ENCODE measurements at places on chromosomes 13 and 19. TPM values are rescaled to one million over a fixed set of nuclear protein-coding genes. Genes with fewer than 3 reads are reported as not detected.

DNA sequence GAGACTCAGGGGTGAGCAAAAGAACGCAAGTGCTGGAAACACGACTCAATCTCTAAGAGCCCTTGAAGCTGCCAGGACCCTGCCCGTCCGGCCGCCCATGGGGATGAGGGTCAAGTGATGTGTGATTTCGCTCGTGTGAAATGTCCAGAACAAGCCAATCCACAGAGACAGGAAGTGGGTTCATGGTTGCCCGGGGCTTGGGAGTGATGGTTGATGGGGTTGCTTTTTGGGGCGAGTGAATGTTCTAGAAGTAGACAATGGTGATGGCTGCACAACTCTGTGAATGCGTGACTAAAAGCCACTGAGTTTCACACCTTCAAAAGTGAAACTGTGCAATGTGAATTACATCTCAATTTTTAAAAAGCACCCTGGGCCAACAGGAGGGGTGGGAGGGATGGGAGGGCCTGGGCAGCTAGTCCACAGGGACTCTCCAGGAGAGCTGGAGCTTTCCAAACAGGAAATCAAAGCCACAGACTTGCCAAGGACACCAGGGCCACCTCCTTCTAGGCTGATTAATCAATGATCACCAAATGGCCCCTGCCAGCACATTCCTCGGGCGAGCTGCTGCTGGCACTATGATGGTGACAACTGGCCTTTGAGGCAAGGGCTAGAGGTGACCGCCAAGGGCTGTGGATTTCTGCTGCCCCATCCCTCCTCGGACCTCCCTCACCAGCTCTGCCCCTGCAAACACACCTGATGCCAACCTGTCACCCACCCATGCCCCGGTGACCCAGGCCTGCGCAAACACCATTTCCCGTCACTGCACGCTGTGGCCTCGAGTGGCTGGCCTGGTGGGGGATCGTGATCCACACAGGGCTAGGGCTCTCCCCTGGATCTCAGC is 14.0 kb downstream of the DPP9 start:
- no peak for DNase-seq

DNA sequence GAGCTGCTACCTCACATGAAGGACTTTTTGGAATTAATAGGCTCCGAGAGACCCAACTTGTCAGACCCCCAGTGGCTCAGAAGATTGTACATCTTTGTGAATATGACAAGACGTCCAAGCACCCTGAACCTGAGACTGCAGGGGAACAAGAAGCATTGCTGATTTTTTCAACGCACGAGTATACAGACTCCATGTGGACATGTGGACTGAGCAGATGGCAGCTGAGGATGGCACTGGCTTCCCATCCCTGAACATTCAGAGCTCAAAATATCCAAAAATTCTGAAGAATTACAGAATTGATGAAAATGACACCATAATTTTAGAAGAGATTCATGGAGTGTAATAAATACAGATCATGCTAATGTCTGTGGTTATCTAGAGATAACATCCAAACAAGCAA is 254.1 kb downstream of the MZT1 start:
- no peak for DNase-seq

- no peak for DNase-seq
These were observed 8.3 kb downstream of the PODNL1 start for GRCh38 chr19:13929956-13930355.

DNA sequence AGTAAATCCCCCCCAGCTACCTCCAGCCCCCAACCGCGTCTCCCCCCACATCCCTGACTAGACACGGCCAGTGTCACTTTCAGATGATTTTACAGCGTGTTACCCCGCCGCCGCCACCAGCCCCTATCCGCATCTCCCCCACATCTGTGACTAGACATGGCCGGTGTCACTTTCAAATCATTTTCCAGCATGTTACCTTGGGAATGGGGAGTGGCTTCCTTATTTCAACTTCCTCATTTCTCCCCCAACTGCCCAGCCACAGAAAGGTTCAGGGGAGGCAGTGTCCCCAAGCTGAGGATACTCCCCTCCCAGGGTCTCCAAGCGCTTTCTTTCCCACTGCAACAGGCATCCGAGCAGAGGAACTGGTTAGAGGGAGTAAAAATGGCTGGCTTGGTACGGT is 18.4 kb downstream of the ADGRL1 start:
- no peak for DNase-seq

DNA sequence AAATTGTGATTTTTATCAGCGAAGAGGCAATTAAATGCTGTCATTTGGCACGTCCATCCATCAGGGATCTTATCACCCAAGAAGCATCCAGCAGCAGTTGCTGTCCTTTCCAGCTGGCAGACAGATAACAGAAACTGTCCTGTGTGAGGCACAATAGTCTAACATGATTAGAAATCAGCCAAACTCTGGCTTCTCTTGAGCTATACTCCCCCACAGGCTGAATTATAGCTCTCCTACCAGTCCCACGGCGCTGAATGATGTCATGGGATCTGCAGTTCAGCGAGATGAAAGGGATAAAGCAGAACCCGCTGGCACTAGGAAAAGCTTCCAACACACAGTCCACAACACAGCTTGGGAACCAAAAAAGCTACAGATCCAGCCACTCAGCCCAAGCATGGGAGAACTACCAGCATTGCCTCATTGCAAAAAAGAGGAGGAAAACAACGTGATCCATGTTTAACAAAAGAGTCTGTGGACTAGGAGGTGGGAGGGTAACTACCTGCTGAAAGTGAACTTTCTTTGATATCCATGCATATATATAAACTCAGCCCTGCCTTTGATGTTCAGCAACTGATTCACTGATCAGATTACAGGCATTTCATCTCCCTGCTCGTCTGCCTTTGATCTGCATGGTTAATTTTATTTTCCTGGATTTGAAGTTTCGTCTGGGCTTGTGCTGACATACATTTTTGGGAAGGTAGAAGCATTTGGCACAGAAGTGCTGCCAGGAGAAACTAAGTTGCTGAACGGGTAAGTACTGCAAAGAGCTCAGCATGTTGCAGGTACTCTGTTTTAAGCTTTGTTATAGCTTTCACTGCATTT is at the start of gene TNFRSF19:
TSS of gene TNFRSF19 (plus strand) at position 314 of the 822 bp plus-strand sequence. CDS start 19,772 bp downstream, outside the sequence.
- DNase-seq: no peak

The ADAMTSL5 gene
- total RNA-seq: 1.8 TPM

The MISP3 gene
- 3.3 TPM for total RNA-seq

The DPF1 gene
- 7.2 TPM for total RNA-seq

All from H4 (cell line).